Activated B cell treated with CpG ODN at 0.5 μM for 24 hours (primary cell): ENCODE measurements at places on chromosomes 6 and 20.

DNA sequence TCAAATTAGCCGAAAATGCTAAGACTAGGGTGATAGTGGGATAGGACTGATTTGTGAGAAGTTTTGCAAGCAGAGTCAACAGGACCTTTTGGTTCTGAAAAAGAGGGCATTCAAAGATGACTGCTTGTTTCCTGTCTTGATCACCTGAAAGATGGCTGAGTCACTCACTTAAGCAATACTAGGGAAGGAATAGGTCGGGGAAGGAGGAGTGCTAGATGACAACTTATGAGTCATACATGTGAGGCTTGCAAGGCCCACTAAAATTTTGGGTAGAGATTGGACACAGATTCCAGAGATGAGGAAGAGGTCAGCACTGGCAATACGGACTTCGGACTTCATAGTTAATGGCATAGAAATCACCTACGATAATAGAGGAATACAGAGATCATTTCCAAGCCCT, 89.2 kb downstream of the FAM83B start:
- DNase-seq: no peak
- H3K36me3 ChIP-seq: no peaks in the 10 kb centered on the region
- no peak overlapping the region for H3K27ac ChIP-seq

GRCh38 chr6:54801669-54802068, 44.9 kb upstream of the FAM83B start:
- H3K36me3 ChIP-seq: no peaks in the 10 kb centered on the region
- no peaks in the 10 kb centered on the region for H3K27me3 ChIP-seq
- DNase-seq: no peak

- no peaks in the 10 kb centered on the region for H3K4me1 ChIP-seq
- no peak for DNase-seq
- peaks cover 3% of the 10 kb centered on the region for H3K36me3 ChIP-seq
- H3K27ac ChIP-seq: no peak overlapping the region
Measured at GRCh38 chr6:166418691-166419143, 36.0 kb upstream of the MPC1 start.

GRCh38 chr6:29924731-29925130, 17.6 kb upstream of the HLA-A start:
- no peaks in the 10 kb centered on the region for H3K36me3 ChIP-seq
- H3K4me1 ChIP-seq: peaks cover 16% of the 10 kb centered on the region
- no peak for DNase-seq
- no peaks in the 10 kb centered on the region for H3K27me3 ChIP-seq

- no peak for DNase-seq
- no peak overlapping the region for H3K4me3 ChIP-seq
- H3K27ac ChIP-seq: no peak overlapping the region
- H3K36me3 ChIP-seq: no peaks in the 10 kb centered on the region
- H3K27me3 ChIP-seq: peaks cover 2% of the 10 kb centered on the region
- H3K4me1 ChIP-seq: no peaks in the 10 kb centered on the region
Measured at GRCh38 chr6:34547701-34548644, 8.2 kb downstream of the SPDEF start.

DNA sequence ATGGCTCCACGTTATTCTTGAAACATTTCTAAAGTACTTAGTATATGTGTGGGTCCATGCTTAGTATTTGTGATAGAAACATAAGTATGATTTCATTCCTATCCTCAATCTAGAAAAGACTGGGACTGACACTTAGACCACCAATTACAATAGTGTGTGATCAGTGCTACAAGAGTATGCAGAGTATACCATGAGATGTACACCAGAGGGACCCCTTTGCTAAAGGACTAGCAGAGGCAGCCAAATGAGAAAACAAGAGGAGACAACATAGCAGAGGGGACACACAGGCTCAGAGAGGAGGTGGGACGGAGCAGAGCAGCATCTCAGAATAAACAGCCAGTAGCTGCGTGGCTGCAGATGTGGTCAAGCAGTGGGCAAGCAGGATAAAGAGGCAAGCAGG, 21.0 kb downstream of the RMND1 start:
- no peak for DNase-seq
- H3K27me3 ChIP-seq: no peaks in the 10 kb centered on the region

DNA sequence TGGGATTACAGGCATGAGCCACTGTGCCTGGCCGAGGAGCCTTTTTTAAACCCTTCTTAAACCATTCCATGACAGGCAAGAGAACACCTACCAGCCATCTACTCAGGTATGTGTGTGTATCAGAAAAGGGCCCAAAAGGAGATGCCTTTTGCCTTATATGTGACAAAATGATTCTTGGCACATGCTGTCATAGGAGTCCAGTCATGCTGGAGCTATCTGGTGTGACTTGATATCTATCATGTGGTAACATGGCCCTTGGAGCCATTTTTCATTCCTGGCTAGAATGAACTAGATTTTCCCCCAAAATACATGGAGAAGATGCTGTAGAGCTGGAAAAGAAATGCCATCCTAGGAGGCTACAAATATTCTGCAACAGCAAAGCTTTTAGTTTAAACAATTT, 129.1 kb downstream of the DST start:
- H3K27ac ChIP-seq: no peak overlapping the region
- no peaks in the 10 kb centered on the region for H3K4me1 ChIP-seq
- H3K27me3 ChIP-seq: no peaks in the 10 kb centered on the region
- no peak for DNase-seq
- no peaks in the 10 kb centered on the region for H3K36me3 ChIP-seq

DNA sequence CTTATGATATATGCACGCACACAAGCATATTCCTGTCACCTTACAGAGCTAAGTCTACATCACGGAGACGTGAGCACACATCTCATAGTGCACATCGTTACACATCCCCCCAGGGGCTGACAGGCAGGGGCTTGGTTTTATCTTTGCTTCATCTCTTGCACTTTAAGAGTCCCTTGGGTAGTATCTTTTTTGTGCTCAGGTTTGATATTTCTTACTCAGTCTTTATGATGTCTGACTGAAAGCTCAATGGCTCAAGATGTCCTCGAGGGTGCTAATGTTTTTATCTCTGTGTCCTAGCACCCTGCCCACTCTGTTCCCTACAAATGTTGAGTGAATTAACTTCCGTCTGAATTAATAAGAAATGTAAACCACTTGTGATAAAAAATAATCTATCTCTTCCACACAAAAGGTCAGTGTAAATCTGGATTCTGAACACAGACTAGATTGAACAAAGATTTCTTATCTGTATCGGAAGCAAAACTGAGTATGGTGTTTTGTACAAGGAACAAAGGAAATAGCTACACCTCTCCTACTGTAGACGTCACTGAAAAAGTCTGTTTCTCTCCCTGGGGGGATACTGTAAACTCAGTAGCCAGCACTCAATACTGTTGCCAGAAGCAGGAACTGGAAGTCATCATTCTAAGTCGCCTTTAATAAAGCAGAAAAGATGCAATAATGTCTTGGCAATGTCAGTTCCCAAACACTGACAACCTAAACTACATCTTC, 195.1 kb downstream of the PRKN start:
- H3K4me3 ChIP-seq: no peak overlapping the region
- H3K27ac ChIP-seq: no peak overlapping the region
- H3K4me1 ChIP-seq: no peaks in the 10 kb centered on the region
- no peak for DNase-seq
- no peaks in the 10 kb centered on the region for H3K27me3 ChIP-seq
- no peaks in the 10 kb centered on the region for H3K36me3 ChIP-seq

DNA sequence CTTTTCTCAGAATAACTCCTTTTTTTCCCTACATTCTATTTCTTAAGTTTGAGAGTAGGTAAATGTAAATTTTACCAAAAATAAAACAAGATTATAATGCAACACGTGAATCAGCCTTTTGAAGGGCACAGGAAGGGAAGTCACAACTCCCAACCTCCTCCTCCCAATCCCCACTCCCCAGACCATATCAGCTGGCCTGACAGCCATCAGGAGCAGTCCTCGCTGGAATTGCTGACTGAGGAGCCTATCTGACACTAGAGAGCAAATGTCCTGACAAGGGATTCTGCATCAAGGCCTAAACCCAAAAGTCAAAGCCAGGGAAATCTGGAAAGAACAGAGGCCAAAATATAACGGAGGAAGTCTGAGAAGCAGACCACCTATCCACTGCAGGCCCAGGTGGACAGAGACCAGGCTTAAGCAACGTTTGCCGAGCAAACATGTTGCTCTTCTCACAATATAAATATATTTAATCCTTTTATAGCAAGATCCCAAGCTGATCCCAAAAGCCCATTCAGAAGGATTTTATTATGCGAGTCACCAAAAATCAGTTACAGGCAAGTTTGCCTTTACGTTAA, 2.5 kb downstream of the RRAGD start:
- peaks cover 21% of the 10 kb centered on the region for H3K4me1 ChIP-seq
- H3K4me3 ChIP-seq: no peak overlapping the region
- DNase-seq: no peak
- H3K27me3 ChIP-seq: peaks cover 10% of the 10 kb centered on the region
- no peak overlapping the region for H3K27ac ChIP-seq

- H3K36me3 ChIP-seq: peaks cover 7% of the 10 kb centered on the region
- peak overlapping the region; percentile 81 for H3K4me3 ChIP-seq
- peak overlapping the region; percentile 96 for H3K27ac ChIP-seq
Measured at GRCh38 chr20:16158976-16159286, 414.3 kb downstream of the KIF16B start.

- DNase-seq: no peak
- peaks cover 64% of the 10 kb centered on the region for H3K4me1 ChIP-seq
- H3K4me3 ChIP-seq: peak overlapping the region; percentile 92
- H3K27me3 ChIP-seq: no peaks in the 10 kb centered on the region
Measured at GRCh38 chr6:30679765-30680535, 6.5 kb downstream of the PPP1R18 start.

- H3K36me3 ChIP-seq: no peaks in the 10 kb centered on the region
- no peak overlapping the region for H3K4me3 ChIP-seq
- no peak for DNase-seq
- peaks cover 5% of the 10 kb centered on the region for H3K27me3 ChIP-seq
- H3K27ac ChIP-seq: no peak overlapping the region
Measured at GRCh38 chr6:82372656-82373055, 9.0 kb downstream of the TPBG start.

DNA sequence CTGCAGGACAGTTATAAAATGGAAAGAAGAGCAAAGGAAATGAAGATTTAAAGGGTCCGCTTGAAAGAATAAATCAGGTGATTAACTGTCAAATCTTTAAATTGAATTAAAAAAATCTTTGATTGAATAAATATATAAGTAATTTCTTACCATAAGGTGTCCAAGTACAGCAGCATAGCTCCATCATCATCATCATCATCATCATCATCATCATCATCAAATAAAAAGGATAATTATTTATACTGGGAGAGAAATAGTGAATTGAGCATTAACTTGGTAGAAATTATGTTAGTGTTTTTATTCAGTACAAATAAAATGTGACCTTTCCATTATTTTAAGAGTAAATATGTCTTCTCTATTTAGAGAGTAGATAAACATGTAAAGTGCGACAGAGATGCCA, 745.6 kb upstream of the MARCKS start:
- H3K4me3 ChIP-seq: no peak overlapping the region
- no peaks in the 10 kb centered on the region for H3K27me3 ChIP-seq
- H3K27ac ChIP-seq: no peak overlapping the region
- no peak for DNase-seq
- H3K4me1 ChIP-seq: no peaks in the 10 kb centered on the region
- no peaks in the 10 kb centered on the region for H3K36me3 ChIP-seq

DNA sequence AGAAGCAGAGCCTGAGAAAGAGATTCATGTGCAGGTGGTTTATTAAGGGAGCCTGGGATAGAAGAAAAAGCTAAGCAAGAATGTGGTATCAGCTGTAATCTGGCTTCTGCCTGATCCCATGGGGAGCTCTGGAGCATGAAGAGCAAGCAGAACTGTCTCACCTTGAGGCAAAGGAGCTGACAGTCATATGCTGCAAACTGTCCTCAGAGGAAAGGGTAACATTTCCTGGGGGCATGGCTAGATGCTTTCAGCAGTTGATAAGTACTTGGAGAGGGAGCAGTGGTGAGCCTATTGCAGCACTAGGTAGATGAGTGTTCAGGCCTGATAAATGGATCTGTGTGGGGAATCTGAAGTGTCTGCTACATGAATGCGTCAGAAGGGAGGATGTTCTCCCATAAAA, 621.5 kb upstream of the BTBD3 start:
- no peak overlapping the region for H3K4me3 ChIP-seq
- H3K27ac ChIP-seq: no peak overlapping the region
- no peaks in the 10 kb centered on the region for H3K4me1 ChIP-seq

GRCh38 chr6:104686550-104687175, 173.1 kb downstream of the HACE1 start:
- H3K27ac ChIP-seq: no peak overlapping the region
- H3K36me3 ChIP-seq: no peaks in the 10 kb centered on the region
- peaks cover 1% of the 10 kb centered on the region for H3K27me3 ChIP-seq
- DNase-seq: no peak
- no peak overlapping the region for H3K4me3 ChIP-seq

GRCh38 chr20:5220321-5221060, 93.7 kb downstream of the CDS2 start:
- no peaks in the 10 kb centered on the region for H3K36me3 ChIP-seq
- no peaks in the 10 kb centered on the region for H3K27me3 ChIP-seq
- no peak for DNase-seq
- H3K4me3 ChIP-seq: no peak overlapping the region

DNA sequence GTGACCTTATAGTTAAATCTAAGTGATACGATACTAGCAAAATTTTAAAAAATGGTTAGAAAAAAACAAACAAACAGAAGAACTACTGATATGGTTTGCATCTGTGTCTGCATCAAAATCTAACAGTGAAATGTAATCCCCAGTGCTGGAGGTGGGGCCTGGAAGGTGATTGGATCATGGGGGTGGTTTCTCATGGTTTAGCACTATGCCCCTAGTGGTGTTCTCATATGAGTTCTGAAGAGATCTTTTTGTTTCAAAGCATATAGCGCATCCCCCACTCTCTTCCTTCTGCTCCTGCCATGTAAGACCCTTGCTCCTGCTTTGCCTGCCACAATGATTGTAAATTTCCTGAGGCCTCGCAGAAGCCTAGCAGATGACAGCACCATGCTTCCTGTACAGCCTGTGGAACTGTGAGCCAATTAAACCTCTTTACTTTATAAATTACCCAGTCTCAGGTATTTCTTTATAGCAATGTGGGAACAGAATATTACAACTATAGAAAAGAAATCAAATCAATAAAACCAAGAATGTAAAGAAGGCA, 5.4 kb downstream of the FBXL4 start:
- peaks cover 42% of the 10 kb centered on the region for H3K36me3 ChIP-seq
- H3K27me3 ChIP-seq: no peaks in the 10 kb centered on the region

GRCh38 chr20:7323957-7324356, 556.5 kb downstream of the BMP2 start:
- no peak overlapping the region for H3K27ac ChIP-seq
- H3K4me1 ChIP-seq: no peaks in the 10 kb centered on the region
- no peaks in the 10 kb centered on the region for H3K36me3 ChIP-seq
- no peak for DNase-seq

- peaks cover 7% of the 10 kb centered on the region for H3K27me3 ChIP-seq
- DNase-seq: no peak
- H3K36me3 ChIP-seq: no peaks in the 10 kb centered on the region
- no peaks in the 10 kb centered on the region for H3K4me1 ChIP-seq
- H3K27ac ChIP-seq: no peak overlapping the region
Measured at GRCh38 chr6:40661726-40662125, 74.6 kb upstream of the LRFN2 start.

- H3K36me3 ChIP-seq: peaks cover 2% of the 10 kb centered on the region
- no peaks in the 10 kb centered on the region for H3K27me3 ChIP-seq
- H3K27ac ChIP-seq: peak overlapping the region; percentile 69
- DNase-seq: no peak
Measured at GRCh38 chr6:32327103-32327502, 44.6 kb downstream of the TSBP1 start.
